ENCODE measurements at places on chromosomes 6 and 20.

- no peak for DNase-seq
Observed at GRCh38 chr20:23585808-23586734, 17.8 kb upstream of the CST9L start.

DNA sequence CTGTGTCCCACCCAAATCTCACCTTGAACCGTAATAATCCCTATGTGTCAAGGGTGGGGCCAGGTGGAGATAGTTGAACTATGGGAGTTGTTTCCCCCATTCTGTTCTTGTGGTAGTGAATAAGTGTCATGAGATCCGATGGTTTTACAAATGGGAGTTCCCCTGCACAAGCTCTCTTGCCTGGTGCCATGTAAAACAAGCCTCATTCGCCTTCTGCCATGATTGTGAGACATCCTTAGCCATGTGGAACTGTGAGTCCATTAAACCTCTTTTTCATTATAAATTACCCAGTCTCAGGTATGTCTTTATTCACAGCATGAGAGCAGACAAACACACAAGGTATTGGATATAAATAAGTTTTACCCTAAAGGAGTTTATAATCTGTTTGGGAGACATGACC lies 121.2 kb downstream of the MMUT start:
- DNase-seq: no peak

- no peak for DNase-seq
Observed at GRCh38 chr6:121849477-121849876, 414.0 kb downstream of the GJA1 start.

DNA sequence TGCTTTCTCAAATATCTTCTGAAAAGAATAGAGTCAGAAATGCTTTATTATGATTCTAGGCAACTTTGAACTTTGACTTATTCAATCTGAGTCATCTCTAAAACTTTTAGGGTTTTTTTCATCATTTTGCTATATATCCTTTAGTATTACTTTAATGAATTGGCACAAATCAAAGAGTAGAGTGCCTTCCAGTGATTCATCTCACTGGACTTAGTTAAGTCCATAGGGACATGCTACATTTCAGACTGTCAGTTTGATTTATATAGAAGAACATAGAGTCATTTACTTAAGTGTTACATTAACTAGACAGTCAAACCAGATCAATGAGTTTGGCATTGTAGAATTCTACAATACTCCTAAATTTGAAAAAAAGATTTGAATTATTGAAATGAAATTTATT lies 1235.7 kb upstream of the MAP3K7 start:
- DNase-seq: no peak

- DNase-seq: no peak
Observed at GRCh38 chr20:61898405-61898804, 167.3 kb downstream of the TAF4 start.

DNA sequence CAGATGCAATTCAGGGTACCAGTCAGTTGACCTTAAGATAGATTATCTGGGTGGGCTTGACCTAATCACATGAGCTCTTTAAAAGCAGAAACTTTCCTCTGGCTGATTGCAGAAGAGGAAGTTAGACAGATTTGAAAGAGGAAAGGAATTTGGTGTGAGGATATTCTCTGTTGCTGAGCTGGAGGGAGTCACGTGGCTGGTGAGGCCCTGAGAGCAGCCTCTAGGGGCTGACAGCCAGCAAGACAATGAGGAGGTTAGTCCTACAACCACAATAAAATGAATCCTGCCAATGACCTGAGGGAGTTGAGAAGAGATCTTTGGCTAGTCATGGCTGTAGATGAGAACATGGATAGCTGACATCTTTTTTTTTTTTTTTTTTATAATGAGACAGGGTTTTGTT lies 87.0 kb upstream of the B3GAT2 start:
- DNase-seq: no peak

DNA sequence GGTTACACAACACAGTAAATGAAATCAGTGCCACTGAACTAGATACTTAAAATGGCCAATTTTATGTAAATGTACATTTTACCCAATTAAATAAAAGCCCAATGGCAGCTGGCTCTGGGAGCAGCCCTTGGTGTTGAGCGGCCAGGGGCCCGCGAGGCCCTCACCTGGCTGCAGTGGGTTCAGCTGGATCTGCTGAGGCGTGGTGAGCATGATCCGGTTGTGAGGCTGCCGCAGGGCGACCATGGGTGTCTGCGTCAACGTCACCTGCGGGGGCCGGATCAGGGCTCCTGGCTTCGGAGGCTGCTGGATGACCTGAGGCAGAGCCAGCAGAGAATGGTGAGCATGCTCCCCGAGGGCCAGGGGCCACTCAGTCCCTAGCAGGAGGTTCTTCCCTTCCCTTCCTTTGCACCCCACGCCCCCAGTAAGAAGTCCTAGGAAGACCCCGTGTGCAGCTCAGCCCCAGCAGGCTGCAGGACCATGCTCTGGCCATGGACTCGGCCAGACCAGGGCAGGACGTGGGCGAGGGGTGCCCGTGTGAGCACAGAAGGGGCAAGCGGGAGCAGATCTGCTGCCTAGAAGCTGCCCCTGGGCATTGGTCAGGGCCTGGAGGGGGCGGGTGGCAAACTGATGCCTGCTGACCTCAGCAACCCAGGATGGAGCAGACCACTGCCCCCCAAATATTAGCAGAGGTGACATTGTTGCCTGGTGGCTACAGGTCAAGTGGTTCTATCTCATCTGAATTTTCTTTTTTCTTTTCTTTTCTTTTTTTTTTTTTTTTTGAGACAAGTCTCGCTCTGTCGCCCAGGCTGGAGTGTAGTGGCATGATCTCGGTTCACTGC lies 61.9 kb downstream of the TAF4 start:
- DNase-seq: no peak

DNA sequence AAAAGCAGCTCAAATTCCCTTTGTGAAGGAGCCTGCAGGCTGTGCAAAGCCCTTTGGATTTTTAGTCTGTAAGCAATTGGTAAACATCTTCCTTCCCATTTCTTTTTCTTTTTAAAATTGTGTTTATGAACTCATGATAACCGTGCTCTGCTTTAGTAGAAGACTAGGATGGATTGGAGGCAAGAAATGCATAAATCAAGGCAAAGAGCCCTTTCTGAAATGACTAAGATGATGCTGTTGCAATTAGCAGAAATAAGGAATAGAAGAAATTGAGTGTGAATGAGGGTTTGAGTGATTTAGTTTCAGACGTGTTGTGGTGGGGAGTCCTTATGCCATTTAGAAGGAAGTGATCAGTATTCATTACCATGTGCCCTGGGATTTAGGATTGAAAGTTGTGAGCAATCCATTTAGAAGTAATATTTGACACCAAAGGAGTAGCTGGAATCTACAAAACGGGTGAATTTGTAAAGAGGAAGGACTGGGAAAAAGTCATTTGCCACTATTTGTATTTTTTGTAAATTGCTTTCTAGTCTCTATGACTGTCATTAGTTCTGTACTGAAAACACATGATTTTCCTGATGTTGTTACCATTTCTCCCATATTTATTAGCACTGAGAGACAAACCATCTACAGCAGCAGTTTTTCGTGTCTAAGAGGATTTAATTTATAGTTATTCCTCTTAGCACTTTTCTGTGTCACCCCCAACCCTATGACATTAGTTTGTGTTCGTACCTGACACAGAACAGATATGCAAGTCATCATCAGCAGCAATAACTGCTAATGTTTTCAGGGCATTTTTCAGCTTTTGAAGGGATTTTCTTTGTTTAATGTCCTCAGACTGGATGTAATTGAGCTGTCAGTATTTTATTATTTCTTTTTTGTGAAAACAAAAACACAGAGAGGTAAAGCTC lies 265.0 kb downstream of the UTRN start:
- no peak for DNase-seq

- peak; percentile 9 for DNase-seq
Observed at GRCh38 chr20:34473262-34473883, 42.8 kb upstream of the DYNLRB1 start.

- no peak for DNase-seq
Observed at GRCh38 chr6:89118931-89119330, 1.1 kb upstream of the SRSF12 start.

DNA sequence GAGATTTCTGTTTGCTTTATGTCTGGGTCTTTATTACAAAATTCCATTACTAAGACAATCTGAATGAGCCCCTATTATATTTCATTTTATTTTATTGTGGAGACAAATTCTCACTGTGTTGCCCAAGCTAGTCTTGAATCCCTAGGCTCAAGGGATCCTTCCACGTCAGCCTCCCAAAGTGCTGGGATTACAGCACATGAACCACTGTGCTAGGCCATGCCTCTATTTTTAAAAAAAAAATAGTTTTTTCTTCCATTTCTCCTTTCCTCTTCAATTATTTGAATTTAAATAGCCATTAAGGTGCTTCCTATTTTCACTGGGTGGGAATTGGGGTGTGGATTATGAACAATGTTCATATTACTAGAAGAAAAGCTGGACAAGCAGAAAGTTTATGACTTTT lies 1587.4 kb downstream of the GRIK2 start:
- no peak for DNase-seq

DNA sequence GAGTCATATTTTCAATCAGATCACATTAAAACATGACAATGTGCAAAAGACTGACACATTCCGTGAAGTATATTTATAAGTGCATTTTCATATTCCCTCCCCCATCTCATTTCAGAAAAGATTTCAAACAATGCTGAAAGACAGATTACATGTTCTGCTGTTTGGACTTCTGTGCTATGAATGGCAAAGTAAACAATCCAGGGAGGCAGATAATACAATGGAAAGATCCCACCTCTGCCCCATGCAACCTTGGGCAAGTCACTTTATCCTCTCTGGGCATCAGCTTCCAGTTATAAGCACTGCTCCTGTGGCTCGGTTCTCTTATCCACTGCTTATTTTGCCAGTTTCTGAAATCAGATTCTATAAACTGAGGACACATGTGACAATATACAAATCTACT lies 110.2 kb downstream of the RCAN2 start:
- DNase-seq: peak; percentile 83

DNA sequence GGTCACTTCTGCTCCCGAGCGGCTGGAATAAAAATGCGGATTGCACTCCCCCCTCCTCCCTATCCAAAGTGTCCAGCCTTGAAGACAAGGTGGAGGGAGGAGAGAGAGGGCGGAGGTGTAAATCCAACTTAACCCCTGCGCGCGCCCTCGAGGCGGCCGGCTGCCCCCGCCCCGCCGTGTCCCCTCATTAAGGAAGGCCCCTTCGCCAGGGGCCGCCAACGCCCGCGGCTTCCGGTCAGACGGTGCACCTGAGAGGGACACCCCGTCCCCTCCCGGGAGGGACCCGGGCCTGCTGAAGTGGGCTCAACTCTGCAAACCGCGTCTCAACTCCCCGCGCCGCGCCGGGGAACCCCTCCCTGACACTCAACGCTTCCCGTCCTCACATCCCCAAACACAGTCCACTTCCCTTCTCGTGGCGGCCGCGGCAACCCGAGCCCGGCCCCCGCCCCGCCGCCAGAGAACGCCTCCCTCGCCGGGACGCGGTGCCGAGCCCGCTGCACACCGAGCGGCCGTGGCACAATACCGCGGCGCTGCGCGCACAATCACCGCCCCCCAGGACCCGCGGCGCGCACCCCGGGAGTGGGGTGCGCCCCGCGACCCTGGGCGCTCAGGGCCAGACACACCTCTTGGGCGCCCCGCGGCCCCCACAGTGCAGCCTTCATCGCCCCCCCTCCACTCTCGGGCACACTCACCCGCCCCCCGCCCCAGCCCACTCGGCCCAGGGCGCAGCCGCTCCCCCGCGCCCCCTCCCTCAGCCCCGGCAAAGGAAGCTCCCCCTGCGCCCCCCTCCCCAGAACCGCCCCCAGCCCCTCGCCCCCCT lies 102.5 kb downstream of the NOL4L start:
- DNase-seq: peak; percentile 37

DNA sequence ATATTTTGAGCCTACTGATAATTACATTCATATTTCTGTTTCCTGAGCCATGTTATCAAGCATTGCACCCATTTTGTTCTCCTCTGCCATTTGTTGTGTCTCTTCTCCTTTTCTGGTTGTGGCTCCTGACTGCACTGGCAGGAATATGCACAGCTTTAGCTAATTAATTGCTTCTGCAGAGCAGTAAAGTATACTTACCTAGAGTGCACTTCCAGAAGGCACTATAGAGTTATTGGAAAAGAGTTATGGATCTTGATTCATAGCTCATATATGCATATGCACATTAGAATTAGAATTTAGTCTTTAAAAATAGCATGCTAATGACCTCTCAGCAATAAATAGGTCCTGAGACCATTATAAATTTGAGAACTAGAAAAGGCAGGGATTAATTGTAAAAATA lies 262.6 kb downstream of the NKAIN2 start:
- no peak for DNase-seq

DNA sequence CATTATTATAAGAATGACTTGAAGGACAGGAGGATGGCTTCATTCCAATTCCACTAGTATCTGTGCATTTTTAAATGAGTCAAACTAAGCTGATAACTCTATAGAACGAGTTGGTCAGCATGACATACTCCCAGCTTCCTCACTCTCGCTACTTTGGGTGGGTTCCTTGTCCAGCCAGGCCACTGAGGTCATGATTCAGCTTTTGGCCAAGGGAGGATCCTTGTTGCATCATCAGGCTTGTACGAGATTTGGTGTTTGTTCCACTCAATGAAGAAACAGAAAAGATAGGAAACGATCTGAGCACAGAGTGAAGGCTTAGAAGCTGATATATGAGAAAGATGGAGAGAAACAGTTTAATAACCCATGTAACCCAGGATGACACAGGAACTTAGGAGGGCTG lies 19.8 kb downstream of the NEDD9 start:
- DNase-seq: no peak

- DNase-seq: no peak
Observed at GRCh38 chr6:80143419-80143937, 37.0 kb downstream of the BCKDHB start.

GRCh38 chr6:168999392-168999791 lies 254.3 kb downstream of the THBS2 start:
- DNase-seq: no peak

DNA sequence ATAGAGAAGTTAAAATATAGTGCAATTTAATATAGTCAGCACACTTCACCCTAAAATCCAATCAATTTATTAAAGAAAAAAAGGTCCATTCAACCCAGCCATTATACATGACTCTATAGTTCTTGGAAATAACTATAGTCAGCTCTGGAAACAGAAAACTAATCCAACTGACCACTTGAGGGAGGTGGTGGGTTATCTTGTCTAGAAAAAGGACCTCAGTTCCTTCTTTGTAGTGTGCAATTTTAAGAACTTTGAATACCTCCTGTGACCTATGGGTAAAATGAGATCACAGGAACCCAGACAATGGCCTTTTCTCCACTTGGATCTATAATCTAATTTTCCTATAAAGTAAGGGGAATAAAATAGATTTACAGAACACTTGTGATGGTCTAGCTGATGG lies 163.6 kb upstream of the CENPW start:
- no peak for DNase-seq

Data from NCI-H510A treated with DMSO at 0.1 percent for 48 hours (cell line).